Memory B cell (primary cell): ENCODE measurements at places on chromosomes 11 and 22.

GRCh38 chr22:50417411-50418210 is 57.2 kb downstream of the SBF1 start:
- no peak for DNase-seq

GRCh38 chr11:44310206-44310462 is 195 bp upstream of the ALX4 start:
- DNase-seq = no peak

DNA sequence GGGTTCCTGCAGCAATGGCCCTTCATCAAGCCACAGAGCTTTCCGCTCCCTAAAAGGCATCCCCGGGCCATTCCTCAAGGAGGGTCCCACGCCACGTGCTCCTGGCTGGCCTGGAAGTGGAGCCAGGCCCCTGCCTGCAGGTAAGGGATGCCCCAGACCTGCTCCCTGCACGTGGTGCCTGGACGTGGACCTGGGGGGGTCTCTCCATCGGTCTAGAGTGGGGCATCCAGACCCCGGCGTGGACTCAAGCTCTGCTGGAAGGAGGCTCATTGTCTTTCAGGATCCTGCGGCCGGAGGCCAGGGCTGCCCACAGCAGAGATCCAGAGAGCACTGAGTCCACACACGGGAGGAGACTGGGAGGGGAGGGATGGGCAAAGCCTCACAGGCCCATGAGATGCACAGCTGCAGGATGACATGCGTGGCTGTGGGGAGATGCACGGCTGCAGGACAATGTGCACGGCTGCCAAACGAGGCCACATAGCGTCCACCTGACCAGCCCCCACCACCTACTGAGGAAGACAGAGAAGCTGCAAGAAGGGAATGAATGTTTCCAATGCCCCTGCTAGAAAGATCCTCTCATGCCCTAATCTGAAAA is 236.7 kb downstream of the BRD1 start:
- DNase-seq = no peak

GRCh38 chr11:117189191-117189940 is 9.8 kb upstream of the TAGLN start:
- peak; percentile 87 for DNase-seq

DNA sequence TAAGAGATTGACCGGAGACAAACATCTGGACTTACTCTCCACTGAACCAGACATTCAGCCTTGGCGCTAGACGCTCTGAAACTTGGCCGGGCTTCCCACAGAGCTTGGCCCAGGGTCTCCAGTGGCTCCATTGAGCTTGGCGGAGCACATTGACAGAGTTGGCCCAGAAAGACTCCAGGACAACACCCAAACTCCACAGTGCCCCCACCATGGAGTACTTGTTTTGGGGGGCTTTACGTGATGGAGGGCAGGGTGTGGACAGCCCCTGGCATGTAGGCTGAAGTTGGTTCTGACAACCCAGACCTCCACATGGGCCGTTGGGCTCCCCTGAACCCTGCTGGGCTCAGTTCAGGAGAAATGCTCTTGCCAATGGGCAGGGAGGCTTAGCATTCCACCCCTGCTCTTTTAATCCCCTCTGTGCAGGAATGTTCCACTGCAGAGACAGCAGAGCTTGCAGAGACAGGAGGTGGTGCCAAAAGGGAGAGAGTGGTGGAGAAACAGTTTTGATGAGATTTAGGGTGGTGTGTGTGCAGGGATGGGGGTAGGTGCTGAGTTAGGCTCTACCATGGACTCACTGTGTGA is 102.4 kb upstream of the TIMP3 start:
- no peak for DNase-seq

- no peak for DNase-seq
Measured at GRCh38 chr22:19504900-19505734, 19.1 kb downstream of the CLDN5 start.

GRCh38 chr22:22423681-22424080 is 84.9 kb downstream of the ZNF280B start:
- DNase-seq = no peak

DNA sequence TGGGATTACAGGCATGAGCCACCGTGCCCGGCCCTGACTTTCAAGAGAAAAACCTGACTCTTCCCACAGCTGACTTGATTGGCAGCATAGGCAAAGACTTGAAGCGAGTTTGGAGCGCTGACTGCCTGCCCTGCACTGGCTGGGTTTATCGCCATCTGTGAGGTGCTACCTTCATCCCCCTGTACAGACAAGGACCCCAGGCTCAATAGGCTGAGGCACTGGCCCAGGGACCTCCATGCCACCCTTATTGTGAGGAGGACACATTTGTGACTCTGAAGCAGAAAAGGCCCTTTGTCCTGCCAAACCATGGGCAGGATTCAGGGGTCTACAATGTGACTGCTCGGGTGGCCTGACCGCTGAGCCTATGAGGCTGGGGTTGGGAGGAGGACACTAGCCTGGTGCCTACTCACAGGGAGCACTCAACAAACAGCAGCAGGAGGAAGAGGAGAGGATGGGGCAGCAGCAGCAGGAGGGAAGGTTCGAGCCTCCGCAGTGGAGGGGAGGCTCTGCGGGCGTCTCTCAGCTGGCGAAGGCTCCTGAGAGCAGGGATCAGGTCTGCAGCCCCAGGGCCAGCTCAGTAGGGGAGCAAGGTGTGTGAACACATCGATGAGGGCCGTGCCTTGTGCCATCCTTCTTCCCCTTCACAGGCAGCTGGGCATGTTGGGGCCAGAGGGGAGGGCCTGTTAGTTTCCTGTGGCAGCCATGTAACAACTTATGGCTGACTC is 72.9 kb upstream of the WNT7B start:
- no peak for DNase-seq

DNA sequence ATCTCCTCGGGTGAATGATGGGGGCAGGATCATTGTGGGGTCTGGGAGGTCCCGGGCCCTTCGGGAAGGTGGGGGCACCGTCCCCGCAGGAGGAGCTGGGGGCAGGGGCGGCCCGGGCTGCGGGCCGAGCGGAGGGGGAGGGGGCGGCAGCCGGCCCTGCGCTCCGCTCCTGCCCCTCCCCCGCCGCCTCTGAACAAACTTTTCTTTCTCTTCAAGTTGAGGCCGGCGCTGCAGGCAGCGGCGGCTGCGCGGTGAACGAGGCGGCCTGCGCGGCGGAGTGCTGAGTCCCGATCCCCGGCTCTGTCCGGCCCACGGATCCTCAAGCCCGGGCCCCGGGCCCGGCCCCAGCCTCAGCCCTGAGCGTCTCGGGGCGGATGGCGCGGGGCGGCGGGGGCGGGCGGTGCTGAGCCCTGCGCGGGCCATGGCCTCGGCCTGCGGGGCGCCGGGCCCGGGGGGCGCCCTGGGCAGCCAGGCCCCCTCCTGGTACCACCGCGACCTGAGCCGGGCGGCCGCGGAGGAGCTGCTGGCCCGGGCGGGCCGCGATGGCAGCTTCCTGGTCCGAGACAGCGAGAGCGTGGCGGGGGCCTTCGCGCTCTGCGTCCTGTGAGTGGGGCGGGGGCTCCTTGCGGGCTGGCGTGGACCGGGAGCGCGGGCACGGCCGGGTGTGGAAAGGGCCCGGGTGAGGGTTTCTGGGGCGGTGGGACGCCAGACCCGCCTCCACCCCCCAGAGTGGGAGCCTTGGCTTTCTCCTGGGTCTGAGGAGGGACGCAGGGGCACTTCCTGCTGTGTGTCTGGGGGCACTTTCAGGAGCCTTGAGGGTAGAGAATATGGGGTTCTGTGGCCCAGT is at the start of gene INPPL1:
TSS of gene INPPL1 (plus strand) at position 204 of the 847 bp plus-strand sequence. CDS start at position 422, 218 bp downstream.
- peak; percentile 44 for DNase-seq

DNA sequence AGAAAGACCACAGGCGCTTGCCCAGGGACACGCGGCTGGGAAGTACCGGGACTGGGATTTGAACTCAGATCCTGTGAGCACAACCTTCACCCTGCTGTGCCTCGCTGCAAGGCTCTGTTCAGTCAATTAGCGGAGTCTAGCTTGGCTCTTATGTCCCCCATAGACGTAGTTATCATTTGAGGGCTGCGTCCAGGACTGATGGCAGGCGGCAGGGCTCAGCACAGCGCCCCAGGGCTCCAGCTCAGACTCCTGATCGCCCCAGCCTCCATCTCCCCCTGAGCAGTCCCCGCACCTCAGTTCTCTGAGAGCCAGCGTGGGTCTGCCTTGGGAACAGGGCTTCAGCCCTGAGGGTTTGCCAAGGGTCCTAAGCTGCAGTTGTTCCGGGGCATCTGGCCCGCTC is 19.8 kb downstream of the MRGPRG start:
- no peak for DNase-seq

GRCh38 chr22:35947794-35948425 is 80.7 kb downstream of the RBFOX2 start:
- DNase-seq = no peak

GRCh38 chr11:60183591-60184205 is 815 bp upstream of the MS4A6A start:
- no peak for DNase-seq

GRCh38 chr11:77677138-77677537 is 39.5 kb upstream of the CLNS1A start:
- DNase-seq = no peak

DNA sequence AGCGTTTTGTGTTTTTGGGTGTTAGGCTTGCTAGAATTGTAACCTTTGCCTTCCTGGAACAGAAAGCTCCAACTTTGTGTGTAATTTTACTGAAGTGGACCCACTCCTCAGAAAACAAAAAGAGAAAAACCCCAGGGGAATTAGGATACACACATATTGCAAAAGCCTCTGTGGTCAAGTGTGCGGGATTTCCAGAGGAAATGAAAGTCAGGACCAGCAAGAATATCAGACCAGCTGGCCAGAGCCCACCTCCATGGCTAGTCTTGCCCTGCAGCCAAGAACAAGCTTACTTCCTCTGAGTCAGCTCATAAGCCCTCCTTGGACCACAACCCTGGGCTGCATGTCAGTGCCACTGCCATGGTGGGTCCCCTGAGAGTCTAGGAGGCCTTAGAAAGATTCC is 37.0 kb upstream of the FTH1 start:
- no peak for DNase-seq

DNA sequence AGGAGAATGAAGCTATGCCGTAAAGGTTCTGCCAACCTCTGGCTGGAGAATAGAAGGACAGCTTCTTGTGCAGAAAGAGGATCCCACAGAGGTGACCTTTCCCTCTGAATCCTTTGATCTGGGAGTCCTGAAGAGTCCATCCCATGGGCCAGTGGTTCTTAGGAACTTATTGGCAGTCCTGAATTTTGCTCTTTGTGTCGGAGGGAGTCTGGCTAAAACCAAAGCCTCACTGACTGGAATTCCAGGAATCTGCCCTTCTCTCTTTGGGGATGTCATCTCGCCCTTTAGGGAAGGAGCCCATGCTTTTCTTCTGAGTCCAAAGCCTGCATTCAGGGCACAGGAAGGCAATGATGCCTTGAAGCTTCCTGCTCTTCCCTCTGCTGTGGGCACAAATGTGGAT is 45.5 kb downstream of the PKNOX2 start:
- no peak for DNase-seq

GRCh38 chr22:39282645-39283321 is 36.6 kb downstream of the RPL3 start:
- DNase-seq = no peak

DNA sequence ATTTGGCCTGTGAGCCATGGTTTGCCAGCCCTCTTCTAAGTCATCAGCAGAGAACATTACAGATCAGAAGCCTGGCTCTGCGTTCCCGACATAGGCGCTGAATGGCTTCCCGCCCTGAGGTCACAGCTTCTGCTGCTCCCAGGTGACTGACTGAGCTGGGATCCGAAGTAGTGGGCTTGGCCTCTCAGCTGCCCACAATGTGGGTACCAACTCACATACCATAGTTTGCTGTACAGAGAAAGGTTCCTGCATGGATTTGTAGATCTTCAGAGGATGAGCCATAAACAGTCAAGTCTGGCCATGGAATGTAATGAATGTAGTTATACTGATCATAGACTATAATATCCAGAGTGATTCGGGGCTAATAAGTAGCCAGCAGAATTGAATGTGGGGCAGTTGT is 42.6 kb downstream of the TEAD1 start:
- DNase-seq = no peak

- peak; percentile 78 for DNase-seq
Measured at GRCh38 chr11:79440571-79441460, at the start of gene TENM4. Gene TENM4 (minus strand): TSS chr11:79441030. CDS start chr11:79069944, 371,086 bp downstream.

- DNase-seq = no peak
Measured at GRCh38 chr11:73565804-73566203, 32.1 kb downstream of the FAM168A start.

- DNase-seq = no peak
Measured at GRCh38 chr22:39856588-39856987, 37.0 kb downstream of the ENTHD1 start.

- no peak for DNase-seq
Measured at GRCh38 chr11:72525466-72525865, 91.1 kb upstream of the CLPB start.

- no peak for DNase-seq
Measured at GRCh38 chr22:28798810-28799605, 1.4 kb downstream of the XBP1 start.

GRCh38 chr22:30280505-30280904 is 8.8 kb downstream of the CASTOR1 start:
- no peak for DNase-seq

DNA sequence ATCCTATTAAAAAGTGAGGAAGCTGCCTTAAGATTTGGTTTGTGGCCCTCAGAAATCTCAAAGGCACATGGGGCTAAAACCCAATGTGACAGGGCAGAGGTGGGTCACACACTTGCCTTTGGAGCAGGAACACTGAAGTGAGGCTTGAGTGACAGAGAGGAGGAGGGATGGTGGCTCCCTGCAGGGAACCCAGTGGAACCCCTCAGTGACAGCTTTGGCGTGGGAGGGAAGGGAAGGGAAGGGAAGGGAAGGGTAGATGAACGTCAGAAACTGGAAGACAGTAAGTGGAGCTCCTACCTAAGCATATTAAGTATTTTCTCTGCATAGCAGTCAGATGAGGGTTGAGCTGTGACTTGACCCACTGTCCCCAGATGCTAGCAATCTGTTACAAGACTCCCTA is 68.5 kb downstream of the TMPRSS5 start:
- no peak for DNase-seq

- DNase-seq = no peak
Measured at GRCh38 chr11:46369458-46370152, 11.9 kb upstream of the MDK start.

- no peak for DNase-seq
Measured at GRCh38 chr22:49450498-49450897, 377.2 kb downstream of the BRD1 start.

GRCh38 chr11:100883830-100884229 is 196.7 kb downstream of the ARHGAP42 start:
- DNase-seq = no peak

GRCh38 chr11:78868563-78868962 is 293.9 kb upstream of the NARS2 start:
- no peak for DNase-seq

GRCh38 chr11:96051820-96052219 is 127.9 kb upstream of the MTMR2 start:
- no peak for DNase-seq

- DNase-seq = no peak
Measured at GRCh38 chr11:76455931-76456330, 11.1 kb downstream of the EMSY start.

DNA sequence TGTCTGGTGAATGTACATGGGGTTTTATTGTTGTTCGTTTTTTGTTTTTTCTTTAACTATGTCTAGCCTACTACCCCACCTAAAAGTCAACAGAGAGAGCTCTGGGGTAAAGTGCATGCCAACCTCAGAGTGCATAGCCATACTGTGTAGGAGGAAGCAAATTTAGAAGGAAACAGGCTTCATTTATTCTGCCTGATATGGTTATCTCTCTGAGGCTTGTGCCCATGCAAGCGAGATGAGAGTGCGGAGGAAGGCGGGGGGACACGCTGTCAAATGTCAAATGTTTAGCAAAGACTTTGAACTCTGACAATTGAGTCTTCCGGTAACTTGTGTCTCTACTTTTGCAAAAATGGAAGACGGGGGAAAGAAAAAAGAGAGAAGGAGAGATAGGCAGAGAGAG is 295.5 kb downstream of the ETS1 start:
- DNase-seq = peak; percentile 35
